ENCODE measurements at places on chromosomes 6 and 20.

DNA sequence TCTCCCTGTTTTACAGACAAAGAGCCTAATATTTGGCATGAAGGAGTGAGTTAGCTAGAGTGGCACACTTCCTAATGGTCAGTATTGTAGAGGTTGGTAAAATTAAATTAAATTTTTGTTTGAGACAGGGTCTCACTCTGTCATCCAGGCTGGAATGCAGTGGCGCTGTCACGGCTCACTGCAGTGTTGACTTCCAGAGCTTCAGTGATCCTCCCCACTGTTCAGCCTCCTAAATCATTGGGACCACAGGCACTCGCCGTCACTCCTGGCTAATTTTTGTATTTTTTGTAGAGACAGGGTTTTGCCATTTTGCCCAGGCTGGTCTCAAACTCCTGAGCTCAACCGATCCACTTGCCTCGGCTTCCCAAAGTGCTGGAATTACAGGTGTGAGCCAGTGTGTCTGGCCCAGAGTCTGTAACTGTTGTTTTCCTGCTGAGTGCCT, 70.9 kb downstream of the SCAND1 start:
- DNase-seq: no peak

DNA sequence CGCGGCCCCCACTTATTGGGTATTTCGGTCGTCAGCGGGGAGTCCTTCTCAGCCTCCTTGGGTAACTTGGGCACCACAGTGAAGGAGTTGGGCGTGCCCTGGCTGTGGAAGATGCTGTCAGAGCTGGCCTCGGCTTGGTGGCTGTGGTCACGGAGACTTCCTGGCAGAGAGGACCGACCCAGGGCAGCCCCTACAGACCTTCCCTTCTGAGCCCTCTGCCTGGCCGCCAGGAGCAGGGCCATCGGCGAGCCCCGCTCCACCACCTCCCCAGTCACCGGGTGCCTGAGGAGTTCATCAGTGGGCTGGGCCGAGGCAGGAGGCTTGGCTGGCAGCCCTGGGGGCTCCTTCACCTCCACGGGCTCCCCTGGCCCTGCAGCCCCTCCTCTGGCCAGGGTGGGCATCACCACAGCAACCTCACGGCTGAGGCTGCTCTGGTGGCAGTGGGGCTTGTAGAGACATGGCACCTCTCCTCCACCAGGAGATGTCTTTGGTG, 37.2 kb downstream of the C6orf132 start:
- DNase-seq: no peak

DNA sequence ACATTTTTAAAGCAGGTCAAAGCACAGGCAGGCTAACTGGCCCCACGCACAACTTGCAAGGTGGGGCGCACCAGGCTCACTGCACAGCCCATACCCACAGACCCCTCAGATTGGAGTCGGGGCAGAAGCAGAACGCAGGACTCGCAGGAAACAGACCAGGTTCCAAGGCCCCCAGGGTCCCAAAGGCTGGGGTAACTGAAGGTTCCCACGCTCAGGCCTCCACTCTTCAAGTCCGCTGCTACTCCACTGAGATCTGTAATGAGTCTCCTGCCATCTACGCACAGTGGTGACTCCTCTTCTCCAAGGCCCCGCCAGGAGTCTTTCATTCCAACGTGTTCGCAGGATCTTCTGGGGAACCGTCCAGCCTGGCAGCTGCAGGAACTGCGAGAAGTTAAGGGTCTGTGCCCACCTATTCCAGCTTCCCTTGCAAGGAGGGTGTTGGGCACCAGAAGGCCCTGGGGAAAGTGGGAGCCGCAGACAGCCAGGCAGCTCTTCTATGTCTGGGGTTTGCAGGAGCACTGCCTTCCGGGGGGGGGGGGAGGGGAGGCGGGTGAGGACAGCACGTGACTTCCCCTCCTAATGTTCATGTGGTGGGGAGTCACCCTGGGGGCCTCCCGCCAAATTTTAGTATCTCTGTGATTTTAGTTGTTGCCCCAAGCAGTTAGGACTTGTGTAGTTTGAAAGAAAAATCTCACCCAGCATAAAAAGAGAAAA, 2.0 kb upstream of the TAF4 start:
- no peak for DNase-seq

DNA sequence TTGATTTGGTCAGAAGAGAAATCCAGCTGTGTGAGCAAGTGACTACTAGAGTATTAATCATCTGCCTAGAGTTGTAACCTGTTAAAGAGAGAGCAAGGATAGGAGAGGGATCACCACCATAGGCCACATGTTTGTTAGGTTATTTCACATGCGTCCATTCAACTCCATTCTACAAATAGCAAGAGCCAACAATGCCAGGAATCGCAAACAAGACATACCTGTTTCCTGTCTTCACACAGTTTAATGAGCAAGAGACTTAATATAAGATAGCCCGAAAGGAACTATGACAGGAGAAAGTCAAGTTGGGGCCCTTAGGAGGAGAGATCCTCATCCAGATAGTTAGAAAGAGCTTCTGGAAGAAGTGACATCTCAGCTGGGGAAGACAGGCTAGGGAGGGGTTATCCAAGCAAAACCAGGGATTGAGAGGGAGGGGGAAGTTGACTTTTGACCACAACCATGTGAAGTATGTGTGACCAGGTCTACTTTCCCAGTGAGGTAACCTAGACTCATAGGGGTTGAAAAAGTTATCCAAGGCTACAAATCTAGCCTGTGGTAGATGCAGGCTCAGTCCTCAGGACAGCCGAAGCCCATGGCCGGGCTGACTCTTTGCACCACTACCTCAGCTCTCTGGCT, 147.4 kb downstream of the ALDH8A1 start:
- DNase-seq: no peak

DNA sequence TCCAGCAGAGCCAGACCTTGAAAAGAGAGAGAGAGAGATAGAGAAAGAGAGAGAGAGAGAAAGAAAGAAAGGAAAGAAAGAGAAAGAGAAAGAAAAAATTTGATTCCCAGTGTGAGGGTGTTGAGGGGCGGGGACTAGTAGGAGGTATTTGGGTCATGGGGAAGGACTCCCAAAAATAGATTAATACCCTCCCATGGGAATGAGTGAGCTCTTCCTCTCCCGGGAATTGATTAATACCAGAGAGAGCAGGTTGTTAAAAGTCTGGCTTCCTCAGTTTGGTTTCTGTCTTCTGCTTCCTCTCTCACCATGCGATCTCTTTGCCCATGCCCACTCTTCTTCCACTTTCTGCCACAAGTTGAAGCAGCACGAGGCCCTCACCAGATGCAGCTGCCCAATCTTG, 28.8 kb upstream of the CFAP206 start:
- DNase-seq: no peak

GRCh38 chr6:3701631-3702030, 49.9 kb downstream of the PXDC1 start:
- DNase-seq: no peak

- DNase-seq: no peak
These were observed 15.6 kb downstream of the GABRR2 start for GRCh38 chr6:89299466-89299850.

GRCh38 chr20:36998652-36999051, 47.1 kb upstream of the SAMHD1 start:
- no peak for DNase-seq

DNA sequence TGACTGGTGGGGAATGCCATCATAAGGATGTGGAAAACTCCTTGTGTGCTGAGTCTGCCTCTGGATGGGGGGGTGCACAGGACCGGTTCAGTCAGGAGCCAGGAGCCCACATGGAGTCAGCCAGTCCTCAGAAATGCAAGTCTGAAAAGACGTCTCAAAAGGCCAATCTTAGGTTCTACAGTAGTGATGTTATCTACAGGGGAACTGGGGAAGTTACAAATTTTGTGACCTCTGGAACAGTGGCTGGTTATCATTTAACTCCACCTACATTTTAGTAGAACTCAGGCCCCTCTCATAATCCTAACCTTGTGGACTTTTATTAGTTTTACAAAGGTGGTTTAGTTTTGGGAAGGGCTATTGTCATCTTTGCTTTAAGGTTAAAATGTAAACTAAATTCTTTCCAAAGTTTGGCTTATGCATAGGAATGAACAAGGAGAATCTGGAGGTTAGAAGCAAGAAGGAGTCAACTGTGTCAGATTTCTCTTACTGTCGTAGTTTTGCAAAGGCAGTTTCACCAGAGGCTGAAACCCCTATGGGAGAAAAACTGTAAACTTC, 13.7 kb upstream of the TBC1D22B start:
- DNase-seq: no peak

DNA sequence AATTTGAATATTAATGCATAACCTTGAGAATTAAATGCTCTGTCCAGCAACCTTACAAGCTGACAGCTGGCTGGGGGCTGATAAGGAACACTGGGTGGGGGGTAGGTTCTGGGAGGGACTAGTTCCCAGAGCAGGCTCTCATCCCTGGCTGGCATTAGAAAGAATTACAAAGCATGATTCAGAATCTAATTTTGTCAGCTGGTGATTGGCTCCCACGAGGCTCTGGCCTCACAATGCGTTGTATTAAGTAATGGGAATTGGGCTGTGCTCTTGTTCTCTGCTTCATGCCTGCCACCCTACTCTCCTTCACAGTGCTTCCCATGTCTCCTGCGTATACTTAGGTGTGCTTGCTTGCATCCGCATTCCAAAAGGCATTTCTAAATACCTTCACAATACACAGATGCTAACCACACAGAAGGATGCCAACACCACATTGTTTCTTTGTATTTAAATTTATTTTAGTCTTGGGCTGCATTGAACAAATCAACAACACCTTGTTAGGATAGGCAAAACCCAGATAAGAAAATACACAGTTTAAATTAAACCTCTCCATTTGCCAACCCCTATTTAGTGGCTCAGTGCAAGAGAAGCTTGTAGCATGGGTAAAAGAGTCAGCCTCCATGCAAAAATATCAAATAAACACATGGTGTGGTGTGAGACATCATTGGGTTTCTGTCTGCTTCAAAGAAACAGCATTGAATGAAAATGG, 434.5 kb upstream of the JAG1 start:
- no peak for DNase-seq

- no peak for DNase-seq
These were observed 680.9 kb downstream of the MAFB start for GRCh38 chr20:40008177-40008576.

- no peak for DNase-seq
These were observed 42.9 kb upstream of the ZFP64 start for GRCh38 chr20:52234302-52235045.

DNA sequence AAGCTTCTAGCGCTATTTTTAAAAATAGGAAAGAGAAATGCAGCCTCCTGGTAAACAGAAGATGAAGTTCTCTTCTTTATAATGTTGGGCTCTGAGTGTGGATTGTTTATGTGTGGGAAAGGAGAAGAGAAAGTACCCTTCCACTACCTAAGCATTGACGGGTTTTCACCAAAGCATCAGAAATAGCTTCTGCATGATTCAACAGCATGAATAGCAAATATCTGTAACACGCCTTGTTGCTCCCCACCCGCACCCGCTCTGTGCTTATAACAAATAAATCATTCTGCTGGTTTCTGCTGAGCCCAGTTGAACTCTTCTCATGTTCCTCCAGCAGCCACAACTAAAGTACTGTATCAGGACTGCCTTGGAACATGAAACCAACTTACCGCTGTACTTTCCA, 20.7 kb downstream of the TXLNB start:
- DNase-seq: no peak

- no peak for DNase-seq
These were observed 21.5 kb upstream of the TAF4 start for GRCh38 chr20:62087227-62087626.

GRCh38 chr6:34095136-34095505, 50.8 kb downstream of the GRM4 start:
- DNase-seq: no peak

GRCh38 chr6:125537090-125537489, 212.3 kb upstream of the HEY2 start:
- no peak for DNase-seq

GRCh38 chr6:157139054-157139708, 184.1 kb downstream of the TMEM242 start:
- no peak for DNase-seq

GRCh38 chr20:41138475-41139226, 1.3 kb downstream of the PLCG1 start:
- DNase-seq: no peak

DNA sequence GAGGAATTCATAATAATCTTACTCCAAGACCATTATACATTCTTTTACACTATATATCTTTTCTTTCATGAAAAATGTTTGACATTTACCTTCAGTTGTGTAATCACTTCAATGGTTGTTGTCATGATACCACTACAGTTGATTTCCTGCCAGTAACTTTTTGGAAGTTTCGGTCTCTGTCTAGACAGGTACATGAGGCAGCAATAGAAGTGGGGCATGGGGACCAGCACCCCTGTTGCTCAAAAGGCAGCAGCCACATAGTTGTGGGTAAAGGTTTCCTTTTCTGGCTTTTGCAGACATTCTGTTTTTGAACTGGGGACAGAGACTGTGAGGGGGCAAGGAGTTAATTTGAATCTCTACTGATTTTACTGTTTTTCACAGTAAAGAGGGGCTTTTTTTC, 14.1 kb downstream of the SAMD5 start:
- DNase-seq: no peak

DNA sequence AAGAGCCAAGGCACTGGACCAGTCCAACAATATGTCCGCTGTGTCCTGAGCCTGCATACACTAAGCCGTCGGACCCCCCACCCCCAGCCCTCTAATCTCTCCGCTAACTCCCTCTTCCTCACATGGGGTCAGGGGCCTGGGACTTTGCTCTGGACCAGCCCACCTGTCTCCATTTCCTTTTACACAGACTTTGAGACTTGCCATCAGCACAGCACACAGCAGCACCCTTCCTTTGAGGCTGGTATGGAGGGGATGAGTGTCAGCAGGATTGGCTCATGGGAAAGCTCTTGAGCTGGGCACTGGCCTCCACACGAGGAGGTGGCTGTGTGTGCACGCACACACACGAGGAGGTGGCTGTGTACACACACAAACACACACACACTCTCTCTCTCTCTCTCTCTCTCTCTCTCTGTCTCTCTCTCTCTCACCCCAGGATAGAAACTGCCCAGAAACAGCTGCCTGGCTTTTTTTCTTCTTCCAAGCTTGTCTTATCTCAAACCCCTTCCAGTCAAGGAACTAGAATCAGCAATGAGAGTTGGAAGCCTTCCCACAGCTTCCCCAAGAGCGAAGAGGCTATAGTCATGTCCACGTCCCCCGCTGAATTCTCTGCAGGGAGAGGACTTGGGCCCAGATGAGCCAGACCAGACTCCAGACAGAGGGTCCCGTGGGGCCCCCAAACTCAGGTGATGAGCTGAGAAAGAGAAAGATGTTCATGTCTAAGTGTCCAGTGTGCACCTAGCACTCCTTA, 18.6 kb downstream of the SLC9A8 start:
- no peak for DNase-seq

GRCh38 chr6:135922746-135923145, 71.2 kb downstream of the PDE7B start:
- no peak for DNase-seq

DNA sequence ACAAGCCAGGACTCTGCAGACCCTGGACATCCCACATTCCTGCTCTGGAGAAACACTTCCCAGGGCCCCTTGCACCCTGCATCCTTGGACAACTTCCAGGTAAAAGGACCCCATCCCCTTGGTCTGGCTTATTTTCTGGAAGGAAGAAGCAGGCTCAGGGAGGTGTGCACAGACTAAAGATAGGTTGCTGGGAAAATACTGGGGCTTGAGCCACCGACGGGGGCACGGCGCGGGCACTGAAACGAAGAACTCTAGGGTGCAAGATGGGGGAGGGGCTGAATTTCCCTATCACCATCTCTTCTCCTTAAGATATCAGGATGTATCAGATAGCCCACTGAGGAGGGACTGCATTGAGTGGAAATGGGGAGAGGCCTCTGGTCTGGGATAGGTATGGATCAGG, 805 bp downstream of the FRS3 start:
- DNase-seq: no peak
